Right renal pelvis (tissue), 4 donors: ENCODE measurements at places on chromosomes 13 and 19.

DNA sequence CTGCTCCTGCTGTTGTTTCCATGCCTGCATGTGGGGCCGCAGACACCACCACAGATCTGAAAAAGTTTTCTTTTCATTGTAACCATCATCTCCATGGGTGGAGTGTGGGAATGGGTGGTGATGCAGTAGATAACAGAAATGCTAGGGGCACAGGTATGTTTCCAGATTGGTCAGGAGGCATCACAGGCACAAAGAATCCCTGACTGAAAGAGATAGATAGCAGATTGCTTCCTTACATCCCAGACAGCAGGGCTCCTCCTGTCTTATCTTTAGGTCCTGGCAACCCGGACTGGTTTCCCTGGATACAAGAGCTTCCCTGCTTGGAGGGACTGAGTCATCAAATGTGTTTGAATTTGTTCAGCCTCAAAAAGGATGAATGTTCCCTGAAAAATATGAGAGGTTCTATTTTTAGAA lies 1937.6 kb downstream of the PCDH9 start:
- no peak for DNase-seq

DNA sequence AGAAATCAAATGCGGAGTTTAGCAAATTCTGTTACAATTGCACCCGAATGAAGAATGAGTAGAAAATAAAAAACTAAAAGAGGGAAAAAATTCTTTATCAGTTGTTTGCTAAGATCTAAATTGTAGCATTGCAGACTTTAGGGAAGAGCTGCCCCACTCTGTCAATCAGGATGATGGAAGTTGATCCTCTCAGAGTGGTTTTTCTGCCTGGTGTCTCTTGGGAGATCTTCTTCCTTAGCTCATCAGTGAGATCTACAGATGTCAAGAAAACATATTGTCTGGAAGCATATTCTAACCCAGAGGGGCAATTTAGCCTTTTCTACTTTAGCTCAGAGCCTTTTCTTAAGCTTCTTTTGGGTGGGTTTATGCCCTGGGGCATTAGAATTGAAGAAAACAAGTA lies 223.2 kb upstream of the PCDH17 start:
- no peak for DNase-seq

GRCh38 chr19:45139286-45140143 lies 21.3 kb downstream of the NKPD1 start:
- DNase-seq, result no peak

- DNase-seq, result no peak
These were observed 42.4 kb upstream of the RANBP3 start for GRCh38 chr19:6020166-6020882.
